ENCODE measurements at places on chromosomes 16 and 17.

GRCh38 chr16:84436196-84436595 lies 67.9 kb downstream of the ATP2C2 start:
- DNase-seq, result no peak

- DNase-seq, result peak; percentile 81
These were observed 1.0 kb upstream of the SLC12A4 start for GRCh38 chr16:67969254-67970039.

GRCh38 chr16:88510091-88510994 lies 57.3 kb downstream of the ZFPM1 start:
- no peak for DNase-seq

DNA sequence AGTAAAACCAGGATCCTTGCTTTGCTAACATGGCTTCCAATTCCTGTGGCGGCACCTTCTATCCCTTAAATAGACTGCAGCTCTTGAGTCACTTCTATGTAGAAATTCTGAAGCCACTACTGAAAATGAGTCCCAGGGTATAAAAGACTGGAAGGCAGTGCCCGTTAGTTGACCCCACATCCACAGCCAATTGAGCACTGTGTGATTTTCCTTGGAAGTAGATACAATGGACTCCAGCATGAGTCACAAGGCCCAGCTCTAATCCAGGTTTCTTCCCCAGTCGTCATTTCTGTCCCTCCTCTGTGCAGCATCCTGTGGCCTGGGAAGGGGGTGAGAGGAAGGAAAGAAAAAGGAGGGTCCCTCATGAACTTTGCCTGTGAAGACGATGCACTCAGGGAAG lies 69.5 kb downstream of the HLF start:
- no peak for DNase-seq

GRCh38 chr16:84007965-84008364 lies 34.6 kb downstream of the SLC38A8 start:
- no peak for DNase-seq

DNA sequence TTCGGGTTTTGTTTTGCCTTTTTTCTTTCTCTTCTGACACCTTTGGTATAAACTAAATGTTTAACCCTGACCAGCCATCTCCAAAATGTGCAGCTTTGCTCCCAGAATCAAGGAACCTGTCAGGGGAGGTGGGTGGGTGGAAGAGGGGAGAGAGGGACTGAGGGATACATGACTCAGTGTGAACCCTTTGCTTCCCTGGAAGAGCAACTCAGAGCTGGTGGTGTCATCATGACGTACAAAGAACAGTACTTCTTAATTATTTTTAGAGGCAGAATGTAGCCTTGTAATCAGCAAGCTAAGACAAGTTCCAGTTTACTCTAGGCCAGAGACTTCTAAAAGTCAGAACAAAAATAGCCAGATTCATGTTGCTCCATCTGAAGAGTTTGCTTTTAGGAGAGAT lies 119.6 kb upstream of the HAS3 start:
- no peak for DNase-seq

GRCh38 chr17:36845916-36846315 lies 91.4 kb upstream of the LHX1 start:
- no peak for DNase-seq

- DNase-seq, result no peak
These were observed 3.9 kb downstream of the SKAP1 start for GRCh38 chr17:48426019-48426665.

DNA sequence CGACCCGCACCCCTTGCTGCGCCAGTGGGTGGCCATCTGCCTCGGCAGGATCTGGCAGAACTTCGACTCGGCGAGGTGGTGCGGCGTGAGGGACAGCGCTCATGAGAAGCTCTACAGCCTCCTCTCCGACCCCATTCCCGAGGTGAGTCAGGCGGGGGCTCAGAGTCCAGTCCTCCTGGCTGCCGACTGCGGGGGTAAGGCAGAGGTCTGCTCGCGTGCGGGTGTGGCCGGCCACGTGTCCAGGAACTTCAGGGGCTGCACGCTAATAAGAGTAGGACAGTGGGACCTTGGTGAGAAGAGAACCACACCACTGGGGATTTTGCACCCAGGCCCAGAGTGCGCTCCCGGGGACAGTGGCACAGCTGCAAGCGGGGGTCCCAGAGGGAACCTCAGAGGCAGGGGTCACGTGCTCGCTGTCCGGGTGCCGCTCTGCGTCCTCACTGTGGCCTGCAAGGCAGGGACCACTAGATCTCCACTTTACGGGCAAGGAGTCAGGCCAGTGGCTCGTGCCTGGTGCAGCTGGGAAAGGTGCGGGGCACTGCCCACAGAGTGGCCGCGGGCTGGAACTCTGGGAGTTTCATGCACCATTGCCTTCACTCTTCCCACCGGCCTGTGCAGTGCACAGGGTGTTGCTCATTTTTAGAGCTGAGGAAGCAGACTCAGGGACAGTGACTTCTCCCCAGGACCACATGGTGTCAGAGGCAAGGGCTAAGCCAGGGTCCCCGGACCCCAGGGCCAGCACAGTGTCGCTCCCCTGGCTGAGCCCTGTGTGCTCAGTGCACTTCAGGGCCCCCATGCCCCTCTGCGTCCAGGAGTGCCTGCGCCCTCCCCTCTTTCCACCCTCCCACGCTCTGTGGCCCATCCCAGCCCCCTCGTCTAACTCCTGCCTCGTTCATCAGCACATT lies 107.6 kb upstream of the CHMP6 start:
- DNase-seq, result no peak

Data from GM23338 (cell line).